ENCODE measurements at places on chromosomes 6 and 20.

GRCh38 chr6:121856296-121856695, 420.9 kb downstream of the GJA1 start:
- no peak for DNase-seq

DNA sequence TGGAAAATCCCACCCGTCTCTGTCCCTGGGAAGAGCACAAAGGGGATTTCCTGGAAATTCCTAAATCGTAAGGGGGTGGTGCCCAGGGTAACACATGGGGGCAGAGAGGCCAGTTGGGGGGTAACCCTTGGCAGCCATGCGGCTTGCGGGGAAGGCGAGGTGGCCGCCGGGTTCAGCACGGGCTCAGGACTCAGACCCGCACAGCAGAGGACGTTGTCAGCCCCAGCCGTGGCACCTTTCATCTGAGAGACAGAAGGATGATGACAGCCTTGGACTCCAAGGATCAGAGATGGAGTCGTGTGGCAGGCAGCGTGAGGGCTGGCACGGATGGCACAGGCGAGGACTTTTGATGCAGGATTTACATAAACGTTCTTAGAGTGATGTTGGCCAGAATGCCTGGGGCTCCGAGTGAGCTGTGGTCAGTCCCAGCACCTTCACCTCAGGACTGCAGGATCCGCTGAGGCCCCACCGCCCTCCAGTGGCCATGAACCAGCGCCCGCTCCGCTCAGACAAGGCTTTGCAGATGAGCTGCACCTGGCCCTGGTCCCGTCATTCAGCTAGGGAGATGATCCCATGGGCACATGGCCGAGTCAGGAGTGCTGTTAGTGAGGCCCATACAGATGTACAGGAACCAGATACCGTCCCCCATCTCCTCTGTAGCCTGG, 190.3 kb downstream of the TAF4 start:
- DNase-seq: no peak

DNA sequence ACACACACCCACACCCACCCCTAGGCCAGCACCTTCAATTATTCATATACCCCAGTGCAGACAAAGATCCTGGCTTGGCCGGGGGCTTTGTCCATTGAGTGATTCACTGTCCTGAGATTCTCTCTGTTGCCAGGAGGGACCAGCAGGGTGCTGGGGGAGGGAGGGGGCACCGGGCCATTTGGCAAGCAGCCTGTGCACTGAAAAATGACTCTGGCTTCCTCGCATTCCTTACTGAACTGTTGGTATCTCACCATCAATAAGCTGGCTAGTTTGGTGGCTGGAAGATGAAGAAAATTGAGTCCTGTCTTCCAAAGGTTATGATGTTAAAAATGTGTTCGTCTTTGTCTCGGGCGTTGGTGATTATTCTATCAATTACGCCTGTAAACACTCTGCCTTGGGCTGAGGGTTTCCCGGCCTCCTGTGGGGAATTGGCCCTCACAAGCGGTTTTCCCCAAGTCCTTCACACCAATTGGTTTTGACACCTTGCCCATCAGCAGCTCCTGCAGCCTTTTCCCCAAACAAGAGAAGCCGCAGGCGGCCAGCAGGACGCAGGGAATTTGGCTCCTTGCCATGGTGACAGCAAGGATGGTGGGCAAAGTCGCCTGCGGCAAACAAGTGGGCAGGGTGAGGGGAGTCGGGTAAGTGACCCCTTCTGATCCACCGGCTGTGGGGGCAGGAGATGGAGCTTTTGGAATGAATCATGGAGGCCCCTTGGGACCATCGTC, 4.9 kb downstream of the VSTM2L start:
- no peak for DNase-seq

- DNase-seq: no peak
Measured at GRCh38 chr6:158338311-158339112, 26.2 kb downstream of the TULP4 start.

GRCh38 chr20:48165401-48165685, 380.1 kb upstream of the SULF2 start:
- DNase-seq: no peak

DNA sequence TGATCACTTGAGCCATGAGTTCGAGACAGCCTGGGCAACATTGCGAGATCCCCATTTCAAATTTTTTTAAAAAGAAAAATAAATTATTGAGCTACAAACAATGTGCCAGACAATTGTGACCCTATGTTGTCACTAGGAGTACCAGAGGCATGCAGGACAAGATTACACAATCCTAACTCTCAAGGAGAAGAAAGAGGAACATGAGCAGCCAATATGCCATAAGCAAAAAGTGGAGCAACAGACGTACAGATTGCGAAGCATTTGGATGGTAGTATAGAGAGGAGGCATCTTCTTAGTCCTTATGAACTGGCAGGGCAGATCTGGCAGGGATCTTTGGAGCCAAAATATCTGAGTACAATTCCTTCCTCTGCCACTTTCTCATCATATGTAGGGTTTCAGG, 156.4 kb downstream of the OR2B2 start:
- DNase-seq: no peak

DNA sequence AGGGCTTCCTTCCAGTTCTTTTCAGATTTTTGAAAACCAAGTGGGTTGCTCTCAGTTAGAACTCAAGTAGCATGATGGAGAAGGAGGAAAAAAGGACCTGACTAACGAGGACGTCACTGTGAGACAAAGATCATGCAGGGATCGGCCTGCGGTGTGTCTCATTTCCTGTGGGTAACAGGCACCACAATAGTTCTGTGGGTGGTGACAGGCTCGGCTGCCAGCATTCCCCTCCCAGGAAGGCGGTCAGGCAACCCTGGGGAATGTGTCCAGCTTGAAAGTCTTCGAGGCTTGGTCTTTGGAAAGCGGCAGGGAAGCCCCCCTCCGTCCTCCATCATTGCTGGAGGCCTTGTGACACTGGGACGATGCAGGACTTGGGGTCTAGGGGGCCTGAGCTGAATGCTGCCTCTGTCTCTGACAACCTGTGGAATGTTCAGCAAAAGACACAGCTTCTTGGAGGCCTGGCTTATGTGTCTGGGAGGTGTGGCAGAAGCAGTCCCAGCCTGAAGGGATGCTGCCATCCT, 121.0 kb downstream of the BCAS1 start:
- peak; percentile 56 for DNase-seq

- no peak for DNase-seq
Measured at GRCh38 chr6:150910561-150910960, 45.1 kb downstream of the MTHFD1L start.

GRCh38 chr6:135013211-135013610, 41.4 kb downstream of the HBS1L start:
- no peak for DNase-seq

DNA sequence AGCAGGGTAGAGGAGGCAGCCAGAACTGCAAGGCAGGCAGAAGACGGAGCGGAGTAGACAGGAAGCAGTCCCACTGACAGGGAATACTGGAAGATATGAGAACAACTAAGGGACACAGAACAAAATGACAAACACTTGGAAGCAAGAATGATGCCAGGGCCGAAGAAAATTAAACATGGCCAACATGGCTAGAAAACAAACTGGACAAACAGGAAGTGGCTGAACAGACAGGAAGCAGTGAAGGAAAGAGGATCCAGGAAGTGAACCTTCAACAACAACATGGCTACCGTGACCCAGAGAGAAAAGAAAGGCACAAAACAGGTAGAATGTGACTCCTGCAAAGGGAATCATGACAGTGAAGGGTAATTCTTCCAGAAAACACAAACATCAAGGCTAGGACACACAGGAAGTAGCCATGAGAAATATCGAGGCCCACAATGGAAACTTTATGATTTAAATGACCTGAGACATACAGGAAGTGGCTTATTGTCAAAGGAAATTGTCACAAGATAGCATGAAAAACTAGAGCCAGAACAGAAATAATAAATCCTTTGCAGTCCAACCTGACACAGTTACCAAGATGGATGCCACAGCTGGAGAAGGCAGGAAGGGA, 9.1 kb downstream of the COL11A2 start:
- DNase-seq: no peak

- DNase-seq: no peak
Measured at GRCh38 chr6:96803106-96803481, 34.2 kb downstream of the GPR63 start.

- no peak for DNase-seq
Measured at GRCh38 chr20:62288535-62289105, 14.2 kb upstream of the ADRM1 start.

- DNase-seq: no peak
Measured at GRCh38 chr20:48324744-48325143, 503.1 kb downstream of the PREX1 start.

- DNase-seq: no peak
Measured at GRCh38 chr6:111609827-111610526, 4.3 kb upstream of the TRAF3IP2 start.

DNA sequence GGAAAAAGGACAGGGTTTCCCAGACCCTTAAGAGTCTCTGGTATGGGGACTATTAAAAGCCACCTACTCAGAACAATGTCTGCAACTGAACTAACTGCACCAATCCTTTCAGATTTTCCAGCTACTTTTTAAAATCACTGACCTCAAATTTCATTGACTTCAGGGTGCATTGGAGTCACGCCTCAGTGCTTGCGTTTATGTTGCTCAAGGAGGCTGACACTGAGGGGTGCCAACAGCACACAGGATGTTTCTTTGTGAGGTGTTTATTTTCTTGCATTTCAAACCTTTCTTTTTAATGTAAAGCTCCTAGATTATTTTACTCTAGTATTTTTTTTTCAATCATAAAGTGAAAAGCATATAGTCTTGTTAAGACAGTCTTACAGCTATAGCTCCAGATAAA, 402.0 kb upstream of the SLC35B3 start:
- no peak for DNase-seq

DNA sequence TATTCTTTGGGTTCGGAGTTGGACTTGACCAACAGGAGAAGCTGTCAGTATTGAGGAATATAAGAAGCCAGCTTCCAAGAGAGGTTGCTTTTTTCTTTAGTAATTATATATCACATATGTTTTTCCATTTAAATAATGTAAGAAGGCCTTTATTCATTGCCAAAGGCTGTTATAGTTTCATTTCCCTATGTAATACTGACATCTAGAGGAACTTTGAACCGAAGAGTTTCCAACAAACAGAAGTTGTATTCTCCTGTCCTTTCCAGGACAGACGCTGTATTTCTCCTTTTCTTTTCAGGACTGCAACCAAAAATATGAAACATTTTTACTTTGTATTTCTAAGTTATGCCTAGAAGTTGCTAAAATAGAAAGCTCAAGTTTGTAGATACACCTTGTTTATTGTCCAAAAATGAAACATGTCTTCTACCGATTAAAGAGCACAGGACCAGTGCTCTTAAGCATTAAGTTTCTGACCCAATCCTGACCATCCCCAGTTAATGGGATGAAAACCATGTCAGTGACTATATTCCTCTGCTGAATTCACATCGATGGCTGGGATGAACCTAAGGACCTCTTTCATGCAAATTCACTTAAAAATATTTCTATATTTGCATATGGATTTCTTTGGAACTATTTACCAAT, 55.1 kb downstream of the MYLK4 start:
- no peak for DNase-seq

DNA sequence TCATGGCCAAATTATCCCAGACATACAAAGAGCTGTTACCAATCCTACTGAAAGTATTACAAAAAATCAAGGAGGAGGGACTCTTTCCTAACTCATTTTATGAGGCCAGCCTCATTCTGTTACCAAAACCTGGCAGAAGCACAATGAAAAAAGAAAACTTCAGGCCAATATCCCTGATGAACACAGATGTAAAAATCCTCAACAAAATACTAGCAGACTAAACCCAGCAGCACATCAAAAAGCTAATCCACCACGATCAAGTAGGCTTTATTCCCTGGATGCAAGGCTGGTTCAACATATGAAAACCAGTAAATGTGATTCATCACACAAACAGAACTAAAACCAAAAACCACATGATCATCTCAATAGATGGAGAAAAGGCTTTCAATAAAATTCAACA, 109.2 kb downstream of the C6orf118 start:
- no peak for DNase-seq

DNA sequence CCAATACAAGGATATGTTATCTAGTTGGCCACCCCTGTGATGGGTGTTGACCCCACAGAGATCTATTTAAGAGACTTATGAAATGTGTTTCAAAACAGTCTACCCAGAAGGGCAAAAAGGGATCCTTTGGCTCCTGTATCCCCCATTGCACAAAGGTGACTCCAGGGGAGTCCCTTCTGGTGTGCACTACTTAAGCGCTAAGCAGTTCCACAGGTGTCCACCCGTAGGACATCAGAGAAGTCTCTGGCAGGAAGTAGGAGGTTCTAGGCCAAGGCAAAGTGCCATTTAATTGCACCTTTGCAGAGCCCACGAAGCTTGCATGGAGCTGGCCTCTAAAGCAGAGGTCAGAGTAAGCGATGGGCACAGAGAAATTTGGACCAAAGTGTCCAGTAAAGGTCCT, 147.7 kb downstream of the MRPL14 start:
- DNase-seq: no peak

DNA sequence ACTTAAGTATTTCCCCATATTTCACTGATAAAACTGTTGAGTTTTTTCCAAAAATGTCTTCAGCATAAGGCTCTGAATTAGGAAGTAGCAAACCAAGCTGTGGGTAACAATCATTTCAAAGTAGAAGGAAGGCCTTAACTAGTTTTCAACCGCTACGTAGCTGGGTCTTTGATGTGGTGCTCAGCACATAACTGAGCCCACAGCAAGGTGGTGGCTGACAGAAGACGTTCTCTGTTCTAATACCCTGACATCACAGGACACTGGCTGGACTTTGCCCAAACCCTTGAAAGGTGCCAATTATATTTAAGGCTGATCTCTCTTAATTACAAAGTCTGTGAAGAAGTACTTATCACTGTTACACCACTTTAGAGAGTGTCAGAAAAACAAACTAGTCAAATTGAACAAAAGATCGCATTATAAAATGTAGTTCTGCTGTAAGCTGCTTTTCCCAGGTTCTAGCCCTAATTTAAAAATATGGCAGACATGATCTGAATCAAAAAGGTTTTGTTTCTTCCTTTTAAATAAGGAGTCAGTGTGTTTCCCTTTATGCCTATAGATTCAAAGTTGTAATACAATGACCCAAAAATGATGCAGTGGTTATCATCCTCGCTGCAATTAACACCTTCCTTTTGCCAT, 26.7 kb downstream of the MAN1A1 start:
- no peak for DNase-seq

DNA sequence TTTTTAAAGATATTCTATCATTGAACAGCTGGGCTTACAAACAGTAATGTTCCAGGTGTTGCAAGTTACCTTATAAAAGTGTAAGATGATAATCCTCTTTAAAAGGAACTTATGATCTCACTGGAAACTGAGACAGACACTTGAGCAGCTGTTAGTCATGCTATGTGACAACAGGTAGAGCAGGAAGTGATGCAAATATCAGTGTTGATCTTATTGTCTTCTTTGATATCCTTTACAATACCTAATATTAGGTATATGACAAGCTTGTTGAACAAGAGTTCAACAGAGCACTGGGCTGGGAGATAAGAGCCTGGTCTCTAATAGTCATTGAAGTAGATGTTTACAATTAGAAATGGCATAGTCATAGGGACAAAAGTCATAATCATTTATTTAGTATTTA, 150.0 kb downstream of the UBE3D start:
- no peak for DNase-seq

DNA sequence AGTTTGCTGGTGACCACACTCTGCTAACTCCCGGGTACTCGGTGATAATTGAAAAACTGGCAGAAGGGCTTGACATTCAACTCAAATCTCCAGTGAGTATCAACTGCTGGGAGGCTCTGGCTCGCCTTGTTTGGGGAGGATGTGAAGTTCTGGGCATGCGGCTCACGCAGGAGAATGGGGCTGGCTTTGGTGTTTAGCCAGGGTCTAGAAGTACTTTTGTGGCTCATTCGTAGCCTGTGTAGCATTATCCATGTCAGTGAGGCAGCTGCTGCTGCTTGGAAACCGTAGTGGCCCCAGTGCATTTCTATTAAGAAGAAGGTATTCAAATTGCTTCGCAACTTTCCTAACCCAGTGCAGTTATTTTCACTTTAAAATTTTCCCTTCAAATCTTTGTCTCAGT, 52.2 kb downstream of the KDM1B start:
- DNase-seq: no peak

All from activated CD8-positive, alpha-beta memory T cell treated with anti-CD3 and anti-CD28 coated beads for 1 hour (primary cell).